Adipose tissue (tissue), 3 donors: ENCODE measurements at places on chromosomes 5 and 9. TPM values are rescaled to one million over a fixed set of nuclear protein-coding genes. Genes with fewer than 3 reads are reported as not detected.

Gene PCDHGB2
- polyA plus RNA-seq = 0.58 TPM

Gene POU5F2
- 0.01 TPM for polyA plus RNA-seq

Gene SPATA6L
- polyA plus RNA-seq = 1.2 TPM

Gene CCNJL
- polyA plus RNA-seq = 1.3 TPM

Gene NRARP
- 5.9 TPM for polyA plus RNA-seq

Gene C9orf153
- not detected for polyA plus RNA-seq

Gene C1QTNF3
- polyA plus RNA-seq = 4.4 TPM

Gene SLC35D2
- polyA plus RNA-seq = 10.5 TPM

Gene KIAA0825
- polyA plus RNA-seq = 1.7 TPM

Gene ALDOB
- polyA plus RNA-seq = 2.5 TPM

Gene ADAMTS2
- polyA plus RNA-seq = 40.7 TPM

Gene CKMT2
- 12.2 TPM for polyA plus RNA-seq

Gene CCDC183
- polyA plus RNA-seq = 0.79 TPM

Gene VCAN
- polyA plus RNA-seq = 5.0 TPM

Gene CD72
- 3.0 TPM for polyA plus RNA-seq

Gene HTR1A
- not detected for polyA plus RNA-seq
